ENCODE measurements at places on chromosomes 13 and 19.

GRCh38 chr13:76852986-76853385 is 33.2 kb downstream of the KCTD12 start:
- no peak for DNase-seq

DNA sequence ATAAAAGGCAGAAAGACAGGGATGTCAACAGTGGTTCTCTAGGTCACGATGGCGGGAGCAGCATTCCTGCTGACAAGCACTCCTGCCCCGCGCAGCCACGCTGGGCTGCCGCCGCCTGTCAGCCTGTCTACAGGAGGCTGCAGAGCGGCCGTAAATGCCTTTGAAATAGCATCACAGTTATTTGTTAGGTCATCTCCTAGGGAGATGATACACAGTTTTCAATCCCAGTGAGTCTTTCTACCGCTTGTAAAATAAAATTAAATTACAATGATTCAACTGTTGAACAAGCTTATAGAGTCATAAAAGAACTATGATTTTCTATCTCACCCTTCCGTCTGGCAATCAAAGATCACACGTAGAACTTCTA is 7.3 kb upstream of the SLC7A9 start:
- no peak for DNase-seq

DNA sequence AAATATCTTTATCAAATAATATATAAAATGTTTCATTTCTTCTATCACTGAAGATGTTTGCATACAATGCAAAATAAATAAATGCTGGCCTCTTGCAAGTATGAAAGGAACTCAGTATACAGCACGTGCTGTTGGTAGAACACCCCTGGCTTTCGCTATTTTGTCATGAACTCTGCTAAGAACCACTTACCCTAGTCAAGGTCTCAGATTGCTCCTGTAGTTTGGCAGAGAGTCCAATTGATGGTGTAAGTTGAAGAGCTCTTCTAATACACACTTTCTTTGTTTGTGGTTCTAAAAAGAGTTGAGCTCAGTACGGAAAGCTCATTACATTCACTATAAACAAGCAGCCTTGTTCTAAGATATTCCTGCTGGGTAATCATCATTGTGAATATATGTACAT is 1258.9 kb downstream of the EFNB2 start:
- DNase-seq: no peak

DNA sequence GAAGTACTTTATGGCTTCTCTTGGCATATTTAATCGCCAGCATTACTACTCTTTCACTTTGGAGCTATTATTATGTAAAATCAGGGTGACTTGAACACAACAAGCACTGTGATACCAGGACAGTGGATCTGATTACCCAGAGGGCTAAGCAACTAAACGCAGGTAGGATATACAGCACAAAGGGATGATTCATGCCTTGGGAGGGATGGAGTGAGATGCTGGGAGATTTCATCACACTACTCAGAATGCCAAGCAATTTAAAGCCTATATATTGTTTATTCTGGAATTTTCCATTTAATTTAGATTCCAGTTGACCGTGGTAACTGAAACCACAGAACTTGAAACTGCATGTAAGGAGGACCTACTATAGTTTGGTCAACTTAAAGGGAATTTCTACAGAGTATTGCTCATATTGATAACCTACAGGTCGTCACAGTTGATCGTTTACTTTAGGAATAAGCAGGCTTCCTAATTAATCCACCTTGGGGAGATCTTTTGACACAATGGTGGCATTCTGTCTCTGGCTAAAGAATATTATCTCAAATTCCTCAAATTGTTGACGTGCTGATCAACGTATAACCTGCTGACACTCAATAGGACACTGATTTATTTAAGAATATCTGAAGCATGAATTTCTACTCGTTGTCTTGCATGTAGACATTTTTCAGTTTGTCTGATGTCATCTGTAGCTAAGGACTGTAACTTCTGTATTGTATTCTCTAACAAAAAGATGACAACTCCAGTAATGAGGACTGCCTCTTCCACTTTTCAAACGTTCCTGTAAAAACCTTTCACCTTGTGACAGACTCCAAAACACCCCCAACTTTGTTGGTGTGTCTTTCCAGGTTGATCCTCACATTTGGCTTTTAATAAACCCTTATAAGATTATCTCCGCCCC is 254.2 kb downstream of the GPC5 start:
- no peak for DNase-seq

DNA sequence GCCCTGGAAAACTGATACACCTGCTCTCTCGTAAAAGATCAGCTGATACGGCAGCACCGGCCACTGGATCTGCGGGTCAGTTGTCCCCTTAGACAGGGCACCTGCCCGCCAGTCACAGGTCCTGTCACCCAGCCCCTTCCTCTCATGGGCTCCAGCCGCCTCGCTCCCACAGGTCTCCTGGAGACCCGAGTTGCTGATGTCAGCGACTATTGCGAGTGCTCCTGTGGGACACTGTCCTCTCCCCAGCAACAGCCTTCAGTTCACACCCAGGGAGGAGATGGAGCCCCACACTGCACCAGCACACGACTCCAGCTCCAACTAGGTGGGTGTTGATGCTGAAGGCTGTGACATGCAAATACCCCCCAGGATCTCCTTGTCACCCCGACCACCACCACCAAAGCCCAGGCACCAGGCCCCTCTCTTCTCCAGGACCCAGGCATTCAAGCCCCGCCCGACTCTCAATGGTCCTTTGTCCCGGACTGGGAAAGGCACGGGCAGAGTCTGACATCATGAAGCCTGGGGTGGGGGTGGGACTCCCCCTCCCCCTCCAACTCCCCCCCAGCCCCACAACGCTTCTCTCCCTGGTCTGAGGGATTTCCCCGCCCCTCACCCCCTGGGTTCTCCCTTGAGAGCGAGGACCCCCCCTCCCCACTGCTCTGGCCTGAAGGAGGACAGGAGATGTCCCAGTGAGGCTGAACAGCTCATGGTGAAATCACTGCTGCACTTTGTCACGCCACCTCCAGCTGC is 1.4 kb upstream of the MAG start:
- DNase-seq: no peak

DNA sequence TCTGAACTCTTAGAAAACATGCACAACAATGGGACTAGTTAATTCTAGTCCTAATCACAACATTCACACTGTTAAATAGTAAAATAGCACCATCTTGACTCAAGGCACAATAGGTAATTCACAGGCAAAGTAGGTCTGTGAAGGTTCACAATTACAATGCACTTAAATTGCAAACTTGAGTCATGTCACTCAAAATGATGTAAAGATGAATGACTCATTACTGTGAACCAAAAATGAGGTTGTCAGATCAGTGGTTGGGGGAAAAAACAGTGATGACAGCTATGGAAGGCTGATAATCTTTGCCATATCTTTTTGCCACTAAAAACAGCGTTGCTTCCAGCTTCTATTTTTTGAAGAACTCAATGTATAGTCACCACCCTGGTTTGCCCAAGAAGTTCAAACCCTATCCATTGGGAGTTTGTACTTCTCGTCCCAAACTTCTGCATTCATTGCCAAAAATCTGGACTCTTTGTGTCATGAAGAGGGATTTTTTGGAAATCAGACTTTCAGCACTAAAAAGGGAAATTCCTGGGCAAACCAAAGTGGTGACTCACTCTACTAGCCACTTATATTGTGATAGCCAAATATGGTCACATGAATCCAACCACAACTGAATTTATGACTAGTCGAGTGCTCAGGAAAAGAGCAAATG is 200.9 kb upstream of the TMTC4 start:
- no peak for DNase-seq

DNA sequence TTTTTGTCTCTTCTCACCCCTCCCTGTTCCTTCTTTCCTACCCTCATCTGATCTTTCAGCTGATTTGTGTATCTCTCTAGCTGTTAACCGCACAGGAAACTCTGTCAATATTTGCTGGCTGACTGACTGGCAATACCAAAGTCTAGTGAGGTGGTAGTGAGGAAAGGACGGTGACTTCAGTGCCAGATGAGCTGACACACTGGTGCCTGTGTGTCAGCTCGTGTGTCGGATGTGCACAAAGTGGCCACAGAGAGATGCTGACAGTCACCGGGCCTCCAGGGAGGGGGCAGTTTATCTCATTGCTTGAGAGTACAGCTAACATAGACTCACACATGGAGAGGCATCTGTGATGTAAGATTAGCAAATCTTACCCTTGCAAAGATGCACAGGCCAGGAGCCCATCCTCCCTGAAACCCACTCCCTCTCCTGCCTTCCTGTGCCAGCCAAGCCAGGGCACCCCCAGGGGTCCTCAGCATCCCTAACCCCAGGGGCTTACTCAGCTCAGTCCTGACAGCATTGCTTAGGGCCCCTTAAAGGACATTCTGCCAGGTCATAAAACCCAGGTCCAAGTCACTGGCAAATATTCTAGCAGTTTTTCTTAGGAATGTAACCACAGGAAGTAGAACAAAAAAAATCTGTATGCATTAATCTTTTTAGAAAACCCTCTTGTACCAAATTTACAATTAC is 80.2 kb downstream of the SHISA2 start:
- DNase-seq: no peak

GRCh38 chr13:67791047-67791446 is 560.9 kb upstream of the PCDH9 start:
- DNase-seq: no peak

- no peak for DNase-seq
Measured at GRCh38 chr13:80141123-80141849, 199.6 kb downstream of the SPRY2 start.

GRCh38 chr19:29189033-29189360 is 24.0 kb downstream of the UQCRFS1 start:
- DNase-seq: no peak

DNA sequence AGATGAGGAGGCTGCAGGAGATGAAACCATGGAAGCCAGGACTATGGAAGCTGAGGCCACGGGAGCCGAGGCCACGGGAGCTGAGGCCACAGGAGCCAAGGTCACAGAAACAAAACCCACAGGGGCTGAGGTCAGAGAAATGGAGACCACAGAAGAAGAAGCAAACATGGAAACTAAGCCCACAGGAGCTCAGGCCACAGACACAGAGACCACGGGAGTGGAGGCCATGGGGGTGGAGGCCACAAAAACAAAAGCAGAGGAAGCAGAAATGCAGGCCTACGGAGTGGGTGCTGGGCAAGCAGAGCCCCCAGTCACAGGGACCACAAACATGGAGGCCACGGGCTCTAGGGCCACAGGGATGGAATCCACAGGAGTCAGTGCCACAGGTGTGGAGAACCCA is 12.5 kb upstream of the EBI3 start:
- no peak for DNase-seq

- DNase-seq: no peak
Measured at GRCh38 chr13:21970918-21971317, 300.0 kb downstream of the FGF9 start.

DNA sequence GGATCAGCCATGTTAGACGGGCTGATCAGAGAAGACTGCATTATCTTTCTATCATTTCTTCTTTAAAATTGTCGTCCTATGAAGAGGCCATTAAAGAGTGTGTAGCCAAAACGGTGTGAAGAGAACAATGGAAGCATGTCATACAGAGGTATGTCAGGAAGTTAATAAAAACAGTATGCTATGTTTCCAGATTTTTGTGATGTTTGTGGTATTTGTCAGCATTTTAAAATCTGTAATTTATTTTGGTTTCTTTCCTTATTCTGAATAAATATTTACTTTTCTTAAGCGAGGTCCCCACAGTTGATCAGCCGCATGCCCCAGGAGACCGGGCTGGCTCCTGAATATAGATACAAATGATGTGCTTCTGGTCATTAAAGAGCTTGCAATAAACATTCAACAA is 142.9 kb upstream of the SERP2 start:
- no peak for DNase-seq
